ENCODE measurements at places on chromosomes 11 and 22. TPM values are rescaled to one million over a fixed set of nuclear protein-coding genes. Genes with fewer than 3 reads are reported as not detected.

DNA sequence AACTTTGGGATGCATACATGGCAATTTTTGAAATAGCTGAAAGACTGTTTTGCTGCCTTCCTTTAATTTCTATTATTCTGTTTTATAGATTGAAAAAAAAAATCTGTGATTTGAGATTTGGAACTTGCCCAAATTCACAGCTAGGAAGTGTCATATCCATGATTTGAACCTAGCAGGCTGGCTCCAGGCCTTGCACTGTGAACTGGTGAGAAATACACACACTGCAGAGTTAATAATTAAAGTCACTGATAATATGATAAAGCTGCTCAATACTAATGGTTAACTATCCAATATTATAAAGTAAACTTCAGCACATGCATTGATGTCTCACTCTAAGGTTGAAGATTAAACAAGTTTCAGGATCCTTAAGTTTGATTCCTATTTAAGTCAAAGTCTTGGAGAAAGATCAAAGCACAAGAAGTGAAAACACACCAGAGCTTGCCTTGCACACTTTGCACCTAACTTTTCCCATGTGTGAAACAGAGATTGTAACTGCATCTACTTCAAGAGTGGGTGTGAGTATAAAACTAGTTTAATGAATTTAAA lies 150.6 kb upstream of the CCDC179 start:
- H3K27me3 ChIP-seq = no peaks in the 10 kb centered on the region
- DNase-seq = no peak
- H3K4me1 ChIP-seq = no peaks in the 10 kb centered on the region
- no peaks in the 10 kb centered on the region for H3K36me3 ChIP-seq
- H3K4me3 ChIP-seq = no peak overlapping the region

- H3K4me1 ChIP-seq = no peaks in the 10 kb centered on the region
- no peak overlapping the region for H3K27ac ChIP-seq
- no peaks in the 10 kb centered on the region for H3K27me3 ChIP-seq
Measured at GRCh38 chr11:34148504-34149165, 43.2 kb downstream of the NAT10 start.

GRCh38 chr11:1785749-1786413 lies 22.2 kb upstream of the CTSD start:
- H3K4me3 ChIP-seq = no peak overlapping the region
- H3K36me3 ChIP-seq = no peaks in the 10 kb centered on the region
- no peak for DNase-seq
- no peak overlapping the region for H3K27ac ChIP-seq

- H3K4me3 ChIP-seq = no peak overlapping the region
- no peaks in the 10 kb centered on the region for H3K27me3 ChIP-seq
- no peak for DNase-seq
- H3K4me1 ChIP-seq = no peaks in the 10 kb centered on the region
Measured at GRCh38 chr22:32603651-32604540, 129.3 kb downstream of the FBXO7 start.

DNA sequence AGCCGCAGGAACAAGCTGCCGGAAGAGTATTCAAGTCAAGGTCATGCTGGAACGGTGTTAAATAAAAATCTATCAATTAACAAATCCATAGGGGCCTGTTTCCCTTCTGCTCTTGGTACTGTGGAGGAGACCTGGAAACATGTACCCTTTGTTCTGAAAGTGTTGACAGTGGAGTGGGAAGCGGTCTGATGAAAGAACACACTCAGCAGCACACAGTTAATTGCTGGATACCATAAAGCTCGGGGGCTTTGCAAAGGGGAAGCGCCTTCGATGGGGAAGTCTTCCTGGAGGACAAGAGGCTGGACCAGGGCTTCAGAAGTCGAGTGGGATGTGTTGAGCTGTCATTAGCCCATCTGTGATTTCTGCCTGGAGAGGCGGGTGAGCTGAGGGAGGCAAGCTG lies 112.5 kb upstream of the CLPB start:
- no peak for DNase-seq
- H3K27me3 ChIP-seq = no peaks in the 10 kb centered on the region
- H3K36me3 ChIP-seq = no peaks in the 10 kb centered on the region
- H3K4me1 ChIP-seq = no peaks in the 10 kb centered on the region

DNA sequence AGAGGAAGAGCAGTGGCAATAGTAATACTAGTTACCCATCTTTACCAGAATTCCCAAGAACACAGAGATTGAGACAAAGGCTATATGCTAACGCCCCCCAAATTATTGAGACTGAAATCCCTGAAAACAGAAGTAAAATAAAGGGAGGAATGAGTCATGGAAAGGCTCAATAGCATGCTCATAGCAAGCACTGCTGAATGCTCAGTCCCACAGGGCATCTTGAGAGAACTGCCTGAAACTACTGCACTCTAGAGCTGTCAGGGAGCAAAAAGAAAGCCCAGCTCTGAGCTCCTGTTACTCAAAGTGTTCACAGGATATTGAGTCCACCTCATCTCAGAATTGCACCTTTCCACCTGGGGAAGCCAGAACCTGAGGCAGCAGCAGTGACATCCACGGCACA lies 44.1 kb upstream of the FIBIN start:
- DNase-seq = no peak
- H3K4me3 ChIP-seq = no peak overlapping the region
- H3K27me3 ChIP-seq = no peaks in the 10 kb centered on the region
- H3K4me1 ChIP-seq = no peaks in the 10 kb centered on the region

- DNase-seq = no peak
- no peaks in the 10 kb centered on the region for H3K27me3 ChIP-seq
- no peaks in the 10 kb centered on the region for H3K4me1 ChIP-seq
- H3K36me3 ChIP-seq = no peaks in the 10 kb centered on the region
Measured at GRCh38 chr11:114008331-114008730, 33.4 kb downstream of the HTR3A start.

DNA sequence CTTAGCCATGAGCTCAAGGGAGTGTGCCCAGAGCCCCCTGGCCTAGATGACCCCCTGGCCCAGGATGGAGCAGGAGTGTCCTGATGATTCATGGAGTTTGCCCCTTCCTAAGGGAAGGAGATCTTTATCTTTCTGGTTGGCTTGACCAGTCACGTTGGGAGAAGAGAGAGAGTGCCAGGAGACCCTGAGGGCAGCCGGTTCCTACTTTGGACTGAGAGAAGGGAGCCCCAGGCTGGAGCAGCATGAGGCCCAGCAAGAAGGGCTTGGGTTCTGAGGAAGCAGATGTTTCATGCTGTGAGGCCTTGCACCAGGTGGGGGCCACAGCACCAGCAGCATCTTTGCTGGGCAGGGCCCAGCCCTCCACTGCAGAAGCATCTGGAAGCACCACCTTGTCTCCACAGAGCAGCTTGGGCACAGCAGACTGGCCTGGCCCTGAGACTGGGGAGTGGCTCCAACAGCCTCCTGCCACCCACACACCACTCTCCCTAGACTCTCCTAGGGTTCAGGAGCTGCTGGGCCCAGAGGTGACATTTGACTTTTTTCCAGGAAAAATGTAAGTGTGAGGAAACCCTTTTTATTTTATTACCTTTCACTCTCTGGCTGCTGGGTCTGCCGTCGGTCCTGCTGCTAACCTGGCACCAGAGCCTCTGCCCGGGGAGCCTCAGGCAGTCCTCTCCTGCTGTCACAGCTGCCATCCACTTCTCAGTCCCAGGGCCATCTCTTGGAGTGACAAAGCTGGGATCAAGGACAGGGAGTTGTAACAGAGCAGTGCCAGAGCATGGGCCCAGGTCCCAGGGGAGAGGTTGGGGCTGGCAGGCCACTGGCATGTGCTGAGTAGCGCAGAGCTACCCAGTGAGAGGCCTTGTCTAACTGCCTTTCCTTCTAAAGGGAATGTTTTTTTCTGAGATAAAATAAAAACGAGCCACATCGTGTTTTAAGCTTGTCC lies 14.3 kb downstream of the ADORA2A start:
- peaks cover 40% of the 10 kb centered on the region for H3K36me3 ChIP-seq
- no peaks in the 10 kb centered on the region for H3K27me3 ChIP-seq
- DNase-seq = no peak
- peaks cover 28% of the 10 kb centered on the region for H3K4me1 ChIP-seq
- H3K4me3 ChIP-seq = no peak overlapping the region

- no peak overlapping the region for H3K4me3 ChIP-seq
- H3K36me3 ChIP-seq = no peaks in the 10 kb centered on the region
- H3K27ac ChIP-seq = no peak overlapping the region
Measured at GRCh38 chr22:50061141-50061823, 3.2 kb upstream of the TTLL8 start.

DNA sequence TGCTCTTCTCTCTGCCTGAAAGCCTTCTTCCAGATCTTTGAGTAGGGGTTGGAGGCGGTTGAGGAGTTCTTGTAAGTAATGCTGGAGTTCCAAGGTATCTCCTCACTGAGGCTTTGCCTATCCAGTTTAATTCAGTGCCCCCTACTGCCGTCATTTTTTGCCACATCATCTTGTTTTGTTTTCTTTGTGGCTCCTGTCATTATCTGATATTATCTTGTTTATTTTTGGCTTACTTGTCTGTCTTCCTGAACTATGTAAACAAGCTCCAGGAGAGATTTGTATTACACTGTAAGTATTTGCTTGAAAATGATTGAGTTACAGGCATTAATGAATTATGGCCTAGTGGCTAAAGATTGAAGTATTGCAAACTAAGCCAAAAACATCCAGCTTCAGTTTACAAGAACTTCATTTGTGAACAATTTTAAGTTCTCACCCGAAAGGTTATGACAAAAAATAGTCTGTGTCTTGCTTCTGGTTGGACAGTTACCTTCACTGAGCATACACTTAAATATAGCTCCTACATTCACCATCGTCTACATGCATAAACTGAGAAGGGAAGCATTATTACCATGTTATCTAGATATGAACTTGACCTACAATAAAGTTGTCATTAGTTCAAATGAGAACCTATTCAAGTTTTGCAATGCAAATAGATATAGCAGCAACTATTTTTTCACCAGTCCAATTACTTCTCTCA lies 154.8 kb downstream of the ARHGAP42 start:
- DNase-seq = no peak
- no peaks in the 10 kb centered on the region for H3K27me3 ChIP-seq
- H3K36me3 ChIP-seq = no peaks in the 10 kb centered on the region
- no peak overlapping the region for H3K4me3 ChIP-seq
- no peak overlapping the region for H3K27ac ChIP-seq

GRCh38 chr11:2963761-2964160 lies 28.4 kb downstream of the NAP1L4 start:
- H3K27ac ChIP-seq = no peak overlapping the region
- H3K36me3 ChIP-seq = peaks cover 81% of the 10 kb centered on the region
- no peaks in the 10 kb centered on the region for H3K4me1 ChIP-seq
- no peak for DNase-seq

DNA sequence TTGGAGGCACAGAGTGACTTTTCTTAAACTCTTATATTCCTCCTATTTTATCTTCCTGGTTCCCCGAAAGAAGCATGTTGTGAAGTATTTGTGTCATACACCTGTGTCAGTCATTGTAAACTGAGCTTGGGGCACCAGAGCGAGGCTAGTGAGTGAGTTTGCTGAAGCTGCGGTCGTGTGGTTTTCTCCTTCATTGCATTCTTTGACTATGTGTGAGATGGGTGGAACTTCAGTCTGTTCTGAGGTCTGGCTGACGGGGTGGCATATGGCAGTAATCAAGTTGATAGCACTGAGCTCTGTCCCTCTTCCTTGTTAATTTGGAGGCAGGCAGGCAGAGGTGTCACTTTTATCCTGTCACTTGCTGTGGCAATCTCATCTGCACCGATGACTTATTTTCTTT lies 4.2 kb downstream of the VPS26B start:
- peaks cover 66% of the 10 kb centered on the region for H3K4me1 ChIP-seq
- H3K4me3 ChIP-seq = no peak overlapping the region

DNA sequence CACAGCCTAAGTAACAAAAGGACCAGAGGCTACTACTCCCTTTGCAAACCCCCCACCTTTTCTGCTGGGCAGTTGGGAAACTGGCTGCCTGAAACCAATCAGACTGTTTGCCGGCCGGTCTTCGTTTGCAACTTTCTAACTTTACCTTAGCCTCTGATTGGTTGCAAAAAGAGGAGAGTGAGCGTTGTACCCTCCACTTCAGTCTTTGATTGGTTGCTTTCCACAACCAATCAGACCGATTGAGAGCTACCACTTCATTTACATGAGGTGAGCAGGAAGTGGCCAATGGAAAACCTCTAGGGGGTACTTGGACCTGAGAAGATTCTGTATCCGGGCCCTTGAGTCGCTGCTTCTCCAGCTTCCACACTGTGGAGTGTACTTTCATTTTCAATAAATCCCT lies 18.8 kb upstream of the CLNS1A start:
- H3K27me3 ChIP-seq = no peaks in the 10 kb centered on the region
- no peak for DNase-seq
- no peaks in the 10 kb centered on the region for H3K36me3 ChIP-seq
- H3K27ac ChIP-seq = no peak overlapping the region
- H3K4me3 ChIP-seq = no peak overlapping the region
- H3K4me1 ChIP-seq = no peaks in the 10 kb centered on the region

DNA sequence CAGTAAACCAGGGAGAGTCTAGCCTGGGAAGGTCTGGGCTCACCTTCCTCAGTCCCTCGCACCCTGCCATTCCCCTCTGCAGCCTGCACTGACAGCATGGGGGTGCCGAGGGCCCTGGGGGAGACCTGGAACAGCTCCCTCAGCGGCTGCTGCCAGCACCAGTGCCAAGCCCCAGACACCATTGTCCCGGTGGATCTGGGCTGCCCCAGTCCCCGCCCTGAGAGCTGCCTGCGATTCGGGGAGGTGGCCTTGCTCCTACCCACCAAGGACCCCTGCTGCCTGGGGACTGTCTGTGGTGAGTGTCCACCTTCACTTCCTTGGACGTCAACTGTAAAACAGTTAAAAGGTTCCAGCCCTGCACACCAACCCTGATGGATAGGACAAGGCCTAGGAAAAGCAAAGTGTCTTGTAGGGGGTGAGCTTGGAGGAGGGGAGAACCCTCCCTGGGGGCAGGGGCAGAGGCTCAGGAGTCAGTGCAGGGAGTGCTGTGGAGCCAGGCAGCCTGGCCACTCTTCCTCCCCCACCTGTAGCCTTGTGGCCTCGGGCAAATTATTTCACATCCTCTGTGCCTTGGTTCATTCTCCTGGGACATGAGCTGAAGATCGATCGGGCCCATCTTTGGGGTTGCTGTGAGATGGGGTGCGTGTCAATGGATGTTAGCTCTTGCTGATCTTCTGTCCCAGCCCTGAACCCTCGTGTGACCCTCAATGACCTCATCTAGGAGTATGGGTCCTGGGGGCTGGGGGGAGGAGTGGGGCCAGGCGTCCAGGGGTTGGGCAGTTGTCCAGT lies 85.2 kb upstream of the MYOD1 start:
- peaks cover 8% of the 10 kb centered on the region for H3K27me3 ChIP-seq
- no peak for DNase-seq
- H3K36me3 ChIP-seq = no peaks in the 10 kb centered on the region
- H3K27ac ChIP-seq = no peak overlapping the region
- no peaks in the 10 kb centered on the region for H3K4me1 ChIP-seq

GRCh38 chr11:106047631-106048030 lies 25.6 kb upstream of the MSANTD4 start:
- no peaks in the 10 kb centered on the region for H3K4me1 ChIP-seq
- no peak for DNase-seq
- no peaks in the 10 kb centered on the region for H3K36me3 ChIP-seq
- no peaks in the 10 kb centered on the region for H3K27me3 ChIP-seq
- H3K4me3 ChIP-seq = no peak overlapping the region

- H3K4me3 ChIP-seq = no peak overlapping the region
- no peak for DNase-seq
- H3K27ac ChIP-seq = no peak overlapping the region
Measured at GRCh38 chr22:39409516-39410029, 10.0 kb downstream of the TAB1 start.

GRCh38 chr22:44578516-44579230 lies 80.6 kb upstream of the RTL6 start:
- H3K4me3 ChIP-seq = no peak overlapping the region
- H3K36me3 ChIP-seq = no peaks in the 10 kb centered on the region
- no peaks in the 10 kb centered on the region for H3K4me1 ChIP-seq
- no peak overlapping the region for H3K27ac ChIP-seq

The ANAPC15 gene
- 66.2 TPM for total RNA-seq

The CTSW gene
- total RNA-seq = 40.9 TPM

The ST14 gene
- total RNA-seq = 0.18 TPM

The SMTNL1 gene
- not detected for total RNA-seq

The TUBA8 gene
- 1.2 TPM for total RNA-seq
